IPS-NIHi11 (cell line): ENCODE measurements at places on chromosomes 1 and 21.

DNA sequence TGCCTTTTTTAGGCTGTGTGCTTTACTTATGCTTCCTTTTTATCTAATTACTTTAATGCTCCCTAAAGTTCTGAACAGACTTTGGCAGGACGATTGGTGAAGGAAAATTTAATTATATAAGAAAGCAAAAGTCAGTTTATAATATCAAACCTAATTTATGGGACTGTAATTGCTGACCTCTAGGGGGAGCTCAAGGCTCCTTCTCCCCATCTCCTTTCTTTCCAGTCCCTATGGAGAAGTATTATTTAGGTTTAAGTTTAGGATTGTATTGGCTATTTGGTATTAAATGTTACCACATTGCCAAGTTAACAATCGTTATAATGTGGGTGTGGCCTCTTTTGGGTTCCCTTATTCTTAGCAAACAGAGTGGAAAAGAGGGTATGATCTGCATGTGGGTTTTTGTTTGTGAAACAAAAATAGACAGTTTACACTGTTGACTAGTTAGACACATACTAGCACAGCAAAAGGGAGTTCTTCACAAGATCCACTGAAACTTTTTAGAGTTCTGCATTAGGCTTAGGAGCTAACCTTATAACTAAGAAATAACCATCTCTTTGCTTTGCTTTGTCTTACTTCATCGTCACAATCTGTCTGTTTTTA, 48.2 kb upstream of the TNFSF4 start:
- DNase-seq = peak; percentile 61

DNA sequence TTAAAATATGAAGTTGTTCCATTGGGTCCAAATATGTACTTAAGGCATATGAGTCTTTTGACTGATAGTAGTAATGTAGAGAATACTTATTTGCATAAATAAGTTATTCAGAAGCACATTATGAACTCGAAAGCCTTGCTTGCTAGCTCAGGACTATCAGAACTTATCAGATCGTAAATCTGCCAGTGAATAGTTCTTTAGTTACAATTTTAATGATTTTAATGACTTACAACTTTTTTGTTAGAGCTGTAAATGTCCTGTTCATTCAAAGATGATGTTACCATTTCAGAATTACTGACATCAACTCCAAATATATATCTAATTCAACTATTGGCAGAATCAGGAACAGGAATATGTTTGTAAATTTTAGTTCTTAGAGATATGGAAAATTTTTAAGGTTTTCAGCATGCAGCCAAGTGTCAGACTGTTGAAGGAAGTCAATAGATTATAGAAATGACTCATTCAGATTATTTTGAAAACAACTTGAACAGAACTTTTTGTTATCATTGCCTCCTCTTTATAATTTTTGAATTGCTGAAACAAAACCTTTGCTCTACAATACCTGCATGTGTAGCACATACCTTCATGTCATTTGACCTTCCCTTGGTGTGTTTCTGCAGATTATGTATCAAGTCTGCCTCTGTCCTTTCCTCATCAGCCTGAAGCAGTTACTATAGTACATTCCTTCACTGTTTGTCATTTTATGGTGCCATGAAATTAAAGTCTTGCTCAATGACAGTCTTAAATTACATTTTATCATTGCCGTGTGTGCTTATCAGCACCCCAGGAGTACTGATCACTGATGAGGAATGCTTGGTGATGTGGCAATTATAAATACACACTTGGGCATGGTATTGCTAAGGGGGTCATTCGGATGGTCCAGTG, 44.9 kb downstream of the LRRC8D start:
- DNase-seq = no peak

GRCh38 chr1:202692959-202693555, 17.2 kb downstream of the SYT2 start:
- DNase-seq = peak; percentile 90

GRCh38 chr1:211641044-211641800, 34.2 kb downstream of the NEK2 start:
- DNase-seq = no peak

DNA sequence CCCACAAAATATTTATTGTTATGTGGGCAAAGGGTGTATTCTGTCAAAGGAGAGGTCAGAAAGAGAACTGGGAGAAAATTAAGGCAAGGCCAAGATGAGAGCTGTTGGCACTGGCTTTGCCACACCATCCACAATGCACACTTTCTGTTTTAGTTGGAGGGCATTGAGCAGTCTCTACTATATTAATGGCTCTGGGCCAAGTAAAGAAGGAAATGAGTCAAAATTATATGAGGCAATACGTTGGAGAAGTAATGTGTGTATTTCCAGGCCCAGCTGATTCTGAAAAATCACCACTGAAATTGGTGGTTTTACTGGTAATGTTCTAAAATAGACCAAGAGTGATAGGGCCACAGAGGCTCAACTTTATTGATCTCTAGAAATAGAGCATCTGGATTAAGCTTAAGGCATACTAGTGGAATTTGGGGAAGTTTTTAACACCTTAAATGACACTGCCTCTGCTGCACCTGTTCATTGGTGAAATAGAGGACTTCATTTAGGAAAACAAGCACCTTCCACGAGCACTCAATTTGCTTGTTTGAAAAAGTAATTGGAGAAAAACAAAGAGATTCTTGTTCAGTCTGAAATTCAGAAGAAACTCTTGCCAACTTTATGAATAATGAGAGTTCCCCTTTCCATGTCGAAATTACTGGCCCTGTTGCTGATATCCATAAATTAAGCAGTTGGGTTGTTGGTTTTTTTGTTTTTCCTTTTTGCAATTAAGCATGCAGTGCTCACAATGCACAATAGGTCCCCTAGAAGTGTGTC, 424.9 kb downstream of the ADGRL2 start:
- DNase-seq = no peak

DNA sequence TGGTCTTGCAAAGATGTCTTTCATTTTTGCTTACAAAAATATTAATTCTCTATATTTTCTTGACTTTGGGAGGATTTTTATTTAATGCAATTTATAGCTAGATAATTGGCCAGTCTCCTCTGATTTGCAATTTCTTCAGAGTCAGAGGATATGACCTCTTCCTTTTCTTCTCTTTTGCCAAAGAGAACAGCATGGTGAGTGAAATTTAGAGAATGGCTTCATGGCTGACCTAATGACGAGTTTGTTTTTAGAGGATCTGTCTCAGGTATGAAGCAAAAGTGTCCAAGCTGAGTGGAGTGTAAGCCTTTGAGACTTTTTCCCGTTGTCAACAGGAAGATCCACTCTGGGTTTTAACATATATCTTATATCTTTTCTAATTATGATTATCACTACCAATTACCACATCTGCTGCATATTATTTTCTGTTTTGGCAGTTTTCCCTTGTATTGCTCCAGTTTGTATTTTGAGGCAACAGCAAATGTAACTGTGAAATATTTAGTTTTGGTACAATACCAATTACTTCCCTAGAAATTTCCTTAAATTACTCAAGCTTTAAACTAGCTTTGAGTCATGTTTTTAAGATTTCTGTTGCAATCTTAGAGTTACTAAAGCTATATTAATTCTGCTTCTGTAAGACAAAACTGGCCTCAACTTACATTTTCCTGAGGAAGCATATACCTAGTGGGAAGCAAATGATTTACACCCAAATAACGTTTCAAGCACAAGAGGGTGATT, 332.8 kb upstream of the ZRANB2 start:
- no peak for DNase-seq

DNA sequence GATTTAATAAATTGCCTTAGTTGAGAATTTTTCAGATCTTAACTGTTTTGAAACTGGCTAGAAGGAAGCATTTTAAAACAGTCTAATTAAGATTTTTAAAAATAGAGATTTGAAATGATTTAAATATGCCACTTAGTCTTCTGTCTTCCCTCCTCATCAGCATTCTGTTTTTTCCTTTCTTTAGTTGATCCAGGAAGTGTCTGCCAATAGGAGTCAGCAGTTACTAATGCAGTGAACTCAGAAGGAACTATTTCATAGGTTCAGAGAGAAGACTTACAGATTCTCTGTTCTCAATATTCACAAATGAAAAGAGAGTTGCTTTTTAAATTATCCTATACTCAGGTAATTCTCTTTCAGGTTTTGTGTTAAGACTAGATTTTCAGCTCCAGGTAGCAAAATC, 84.5 kb downstream of the RPS6KC1 start:
- DNase-seq = no peak

DNA sequence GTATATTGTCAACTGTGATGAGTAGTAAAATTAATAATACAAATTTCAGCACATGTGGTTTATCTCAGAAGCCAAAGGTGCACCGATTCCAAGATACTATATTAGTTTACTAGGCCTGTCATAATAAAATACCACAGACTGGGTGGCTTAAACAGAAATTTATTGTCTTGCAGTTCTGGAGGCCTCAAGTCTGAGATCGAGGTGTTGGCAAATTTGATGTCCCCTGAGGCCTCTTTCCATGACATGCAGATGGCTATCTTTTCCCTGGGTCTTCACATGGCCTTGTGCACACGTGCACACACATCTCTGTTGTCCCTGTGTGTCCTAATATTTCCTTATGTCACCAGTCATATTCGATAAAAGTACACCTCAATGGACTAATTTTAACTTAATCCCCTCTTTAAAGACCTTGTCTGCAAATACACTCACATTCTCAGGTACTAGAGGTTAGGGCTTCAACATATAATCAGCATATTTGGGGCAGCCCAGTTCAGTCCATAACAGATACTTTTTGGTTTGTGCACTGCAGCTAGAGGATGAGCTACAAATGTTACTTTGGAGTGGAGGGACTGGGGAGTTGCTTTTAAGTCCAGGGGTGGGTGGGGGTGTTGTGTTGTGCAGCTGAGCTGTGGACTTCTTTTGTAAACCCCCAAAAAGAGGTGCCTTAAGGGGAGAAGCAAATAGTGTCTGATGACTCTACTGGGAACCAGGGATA, 21.4 kb downstream of the TSNAX start:
- DNase-seq = no peak

DNA sequence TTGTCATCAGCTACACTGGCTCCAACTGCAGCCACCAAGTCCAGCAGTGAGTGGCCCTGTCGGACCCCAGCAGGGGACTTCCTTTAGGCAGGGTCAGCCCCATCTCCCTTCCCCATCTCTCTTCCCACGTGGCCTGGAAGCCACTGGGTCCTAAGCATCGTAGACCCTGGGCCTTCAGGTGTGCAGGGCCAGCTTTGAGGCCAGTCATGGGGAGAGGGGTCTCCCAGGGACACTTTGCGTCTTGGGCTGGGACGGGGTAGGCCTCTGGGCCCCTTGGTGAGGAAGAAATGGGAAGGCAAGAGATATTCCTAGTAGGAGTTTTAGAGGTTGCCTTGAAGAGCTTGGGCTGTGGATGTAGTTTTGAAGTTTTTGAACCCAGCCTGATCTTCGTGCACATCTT, 12.1 kb upstream of the MIIP start:
- no peak for DNase-seq

DNA sequence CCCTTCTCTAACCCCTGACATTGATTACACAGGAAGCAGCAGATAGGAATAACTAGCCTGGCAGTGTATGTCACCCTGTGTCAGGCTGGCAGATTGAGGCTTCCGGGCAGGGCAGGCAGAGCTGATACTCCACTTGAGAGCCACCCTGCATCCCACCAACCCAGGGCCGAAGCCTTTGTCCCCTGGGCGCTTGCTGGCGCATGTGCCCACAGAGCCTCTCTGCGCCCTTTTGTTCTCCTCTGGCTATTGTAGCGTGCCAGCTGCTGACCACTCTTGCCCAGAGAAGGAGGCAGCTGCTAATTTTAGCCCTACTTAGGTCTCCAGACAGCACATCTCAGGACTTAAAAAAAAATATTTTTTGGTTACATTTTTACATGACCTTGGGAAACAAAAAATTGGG, 304.9 kb downstream of the HHAT start:
- no peak for DNase-seq

DNA sequence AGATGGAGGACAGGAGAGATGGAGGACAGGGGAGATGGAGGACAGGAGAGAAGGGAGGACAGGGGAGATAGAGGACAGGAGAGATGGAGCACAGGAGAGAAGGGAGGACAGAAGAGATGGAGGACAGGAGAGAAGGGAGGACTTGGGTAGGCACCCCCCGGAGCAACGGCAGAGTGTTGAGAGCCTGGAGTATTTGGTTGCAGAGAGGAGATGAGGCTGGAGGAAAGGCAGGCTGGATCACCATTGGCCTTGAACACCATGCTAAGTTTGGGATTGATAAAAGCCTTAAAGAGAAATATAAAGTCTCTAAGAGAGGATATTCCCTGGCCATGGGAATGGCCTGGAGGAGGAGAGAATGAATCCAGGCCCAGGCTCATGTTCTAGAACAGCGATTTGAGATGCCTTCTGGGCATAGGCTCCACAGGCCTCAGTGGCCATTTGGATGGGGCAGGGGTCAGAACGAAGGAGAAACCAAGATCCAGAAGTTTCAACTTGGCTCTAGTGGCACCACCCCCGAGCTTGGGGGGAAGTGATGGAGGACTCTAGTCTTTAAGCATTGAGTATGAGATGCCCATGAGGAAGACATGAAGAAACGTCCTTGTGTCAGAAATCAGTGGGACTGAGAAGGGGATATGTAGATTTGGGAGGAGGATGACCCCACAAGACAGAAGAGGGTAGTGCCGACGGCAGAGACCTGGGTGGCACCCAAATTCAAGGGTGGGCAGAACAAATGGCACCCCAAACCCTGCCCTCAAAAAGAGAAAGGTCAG, 47.9 kb upstream of the EDN2 start:
- no peak for DNase-seq

- no peak for DNase-seq
Observed at GRCh38 chr21:22342889-22343288, 1344.7 kb downstream of the NCAM2 start.

DNA sequence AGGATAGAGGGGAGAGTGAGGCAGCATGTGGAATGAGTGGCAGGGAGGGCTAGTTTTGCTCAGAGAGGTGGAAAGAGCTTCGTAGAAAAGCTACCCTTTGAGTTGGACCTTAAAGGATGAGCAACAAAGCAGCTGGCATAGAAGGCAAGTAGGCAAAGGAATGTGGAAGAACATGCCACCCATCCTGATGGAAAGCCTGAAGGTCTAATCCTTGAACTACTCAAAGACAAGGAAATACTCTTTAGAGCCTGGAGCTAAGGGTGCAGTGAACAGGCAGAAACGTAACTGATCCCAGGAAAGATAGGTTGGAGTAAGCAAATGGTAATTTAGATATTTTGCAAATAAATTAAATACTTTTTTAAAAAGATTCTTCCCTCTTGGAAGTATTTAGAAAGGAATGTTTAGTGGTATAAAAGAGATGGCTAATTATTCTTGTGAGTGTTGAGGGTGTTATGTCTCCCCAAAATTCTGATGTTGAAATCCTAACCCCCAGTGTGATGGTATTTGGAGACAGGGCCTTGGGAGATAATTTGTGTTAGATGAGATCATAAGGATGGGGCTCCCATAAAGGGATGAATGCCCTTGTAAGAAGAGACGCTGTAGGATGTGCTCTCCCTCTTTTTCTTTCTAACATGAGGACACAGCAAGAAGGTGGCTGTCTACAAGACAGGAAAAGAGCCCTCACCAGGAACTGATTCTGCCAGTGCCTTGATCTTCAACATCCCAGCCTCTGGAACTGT, 308.1 kb upstream of the RUNX1 start:
- DNase-seq = no peak

- no peak for DNase-seq
Observed at GRCh38 chr1:188706742-188707141, 1770.9 kb downstream of the BRINP3 start.

- no peak for DNase-seq
Observed at GRCh38 chr1:8813991-8814390, 3.4 kb downstream of the RERE start.
